Astrocyte (in vitro differentiated cells and primary cell): ENCODE measurements at places on chromosomes 13 and 19.

DNA sequence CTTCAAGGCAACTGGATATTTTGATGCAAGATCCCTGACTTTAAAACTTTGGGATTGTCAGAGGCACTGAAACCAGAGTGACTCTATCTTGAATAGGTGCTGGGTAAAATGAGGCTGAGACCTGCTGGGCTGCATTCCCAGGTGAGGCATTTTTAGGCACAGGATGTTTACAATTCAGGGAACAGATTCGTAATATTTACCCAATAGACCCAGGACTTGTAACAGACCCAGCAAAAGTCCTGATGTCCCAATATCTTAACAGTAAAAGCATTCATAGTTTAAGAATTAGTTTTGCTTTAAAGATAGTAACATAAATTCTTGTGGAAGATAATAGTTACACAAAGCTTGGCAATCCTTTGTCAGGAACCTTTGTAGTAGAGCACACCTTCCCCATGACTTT lies 166.2 kb downstream of the FGF14 start:
- no peaks in the 10 kb centered on the region for H3K36me3 ChIP-seq
- no peak overlapping the region for H3K4me3 ChIP-seq
- DNase-seq = no peak
- no peaks in the 10 kb centered on the region for H3K27me3 ChIP-seq
- no peaks in the 10 kb centered on the region for H3K4me1 ChIP-seq
- H3K27ac ChIP-seq = no peak overlapping the region

DNA sequence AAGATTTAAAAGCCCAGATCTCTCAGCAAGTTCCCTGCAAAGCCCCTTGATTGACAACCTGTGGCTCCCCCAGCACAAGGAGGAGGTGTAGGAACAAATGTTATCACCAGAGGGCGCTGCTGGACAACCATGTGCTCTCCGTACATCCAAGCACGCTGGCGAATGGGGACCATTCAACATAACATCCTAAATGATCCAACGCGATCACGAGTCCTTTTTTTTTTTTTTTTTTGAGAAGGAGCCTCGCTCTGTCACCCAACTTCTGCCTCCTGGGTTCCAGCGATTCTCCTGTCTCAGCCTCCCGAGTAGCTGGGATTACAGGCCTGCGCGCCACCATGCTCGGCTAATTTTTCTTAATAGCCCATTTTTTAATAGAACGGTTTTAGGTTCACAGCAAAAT lies 52.0 kb downstream of the NWD1 start:
- no peaks in the 10 kb centered on the region for H3K4me1 ChIP-seq
- H3K4me3 ChIP-seq = no peak overlapping the region
- no peak overlapping the region for H3K27ac ChIP-seq
- DNase-seq = peak; percentile 44
- no peaks in the 10 kb centered on the region for H3K27me3 ChIP-seq
- H3K36me3 ChIP-seq = no peaks in the 10 kb centered on the region

GRCh38 chr13:98960606-98961502 lies 17.0 kb downstream of the DOCK9 start:
- H3K27ac ChIP-seq = no peak overlapping the region
- DNase-seq = no peak
- no peaks in the 10 kb centered on the region for H3K36me3 ChIP-seq
- H3K27me3 ChIP-seq = no peaks in the 10 kb centered on the region
- no peak overlapping the region for H3K4me3 ChIP-seq

- DNase-seq = no peak
- no peaks in the 10 kb centered on the region for H3K4me1 ChIP-seq
- no peaks in the 10 kb centered on the region for H3K36me3 ChIP-seq
- no peaks in the 10 kb centered on the region for H3K27me3 ChIP-seq
- H3K27ac ChIP-seq = no peak overlapping the region
These were observed 7.0 kb downstream of the CRYL1 start for GRCh38 chr13:20518660-20519100.

DNA sequence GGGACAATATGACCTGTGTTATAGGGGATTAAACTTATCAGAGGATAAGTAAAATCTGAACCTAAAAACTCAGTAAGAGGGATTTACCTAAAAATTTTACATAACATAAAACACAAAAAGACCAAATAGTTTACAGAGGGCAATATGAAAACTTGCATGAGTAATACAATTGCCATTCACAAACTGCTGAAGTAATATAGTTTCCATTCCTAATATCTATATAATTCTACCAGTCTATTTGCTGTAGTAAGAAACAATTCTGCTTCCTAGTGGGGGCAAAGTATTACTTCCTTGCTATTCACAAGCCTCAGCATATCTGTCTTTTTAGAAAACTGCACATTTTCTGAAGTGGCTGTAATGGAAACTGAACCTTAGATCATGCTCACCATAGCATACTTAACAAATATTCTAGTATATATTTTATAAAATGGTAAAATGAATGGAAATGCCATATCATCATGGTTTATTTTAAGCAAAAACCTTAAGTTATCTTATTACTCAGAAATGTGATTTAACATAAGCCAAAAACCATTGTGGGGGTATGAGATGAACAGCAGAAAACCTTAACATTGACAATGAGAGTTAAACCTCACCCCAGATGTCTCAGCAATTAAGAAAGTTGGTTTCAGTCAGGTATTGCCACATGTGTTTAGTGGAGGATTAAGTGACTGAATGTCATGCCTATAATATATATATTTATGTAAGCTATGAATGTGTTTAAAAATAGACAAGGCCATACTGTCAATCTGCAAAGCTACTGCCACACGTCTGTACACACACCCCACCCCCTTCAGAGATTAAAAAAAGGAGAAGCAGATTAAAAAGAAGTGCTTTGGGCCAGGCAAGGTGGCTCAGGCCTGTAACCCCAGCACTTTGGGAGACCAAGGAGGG lies 136.8 kb downstream of the MIPEP start:
- DNase-seq = no peak
- H3K4me3 ChIP-seq = no peak overlapping the region
- H3K27me3 ChIP-seq = no peaks in the 10 kb centered on the region
- H3K36me3 ChIP-seq = no peaks in the 10 kb centered on the region

DNA sequence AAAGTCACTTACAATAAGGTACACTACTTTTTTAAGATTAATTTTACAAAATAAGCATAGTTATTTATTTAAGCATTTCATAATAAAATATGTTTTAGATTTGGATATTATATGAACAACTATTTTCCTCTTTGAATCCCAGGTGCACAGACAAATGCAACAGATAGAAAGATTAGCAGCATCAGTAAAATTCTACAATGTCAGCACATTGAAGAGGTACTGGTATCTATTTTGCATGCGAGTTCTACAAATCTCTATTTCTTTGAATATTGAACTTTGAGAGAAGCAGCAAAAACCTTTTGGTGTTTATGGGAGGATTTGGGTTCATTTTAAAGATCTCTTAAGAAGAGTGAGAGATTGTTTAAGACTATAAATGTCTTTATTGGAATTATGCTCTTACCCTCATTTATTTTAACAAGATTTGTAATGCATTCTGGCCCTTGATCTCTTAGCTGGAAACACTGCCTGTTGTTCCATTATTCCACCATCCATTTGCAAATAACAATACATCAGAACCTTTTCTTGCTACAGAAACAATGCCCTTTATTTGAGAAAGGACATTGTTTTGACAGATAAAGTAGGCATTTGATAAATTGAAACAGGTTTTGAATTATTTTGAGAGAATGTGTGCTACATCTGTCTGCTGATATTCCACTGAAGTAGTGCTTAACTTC lies 558.8 kb upstream of the KLHL1 start:
- no peaks in the 10 kb centered on the region for H3K36me3 ChIP-seq
- no peak for DNase-seq
- H3K4me3 ChIP-seq = no peak overlapping the region
- H3K4me1 ChIP-seq = no peaks in the 10 kb centered on the region
- H3K27ac ChIP-seq = no peak overlapping the region

GRCh38 chr19:35462476-35462953 lies 14.5 kb downstream of the FFAR2 start:
- no peak overlapping the region for H3K4me3 ChIP-seq
- H3K4me1 ChIP-seq = no peaks in the 10 kb centered on the region
- no peaks in the 10 kb centered on the region for H3K27me3 ChIP-seq
- DNase-seq = no peak
